ENCODE measurements at places on chromosomes 12 and 14.
A peak's percentile ranks its signal among the peaks of the same experiment; 100 is the strongest.

- no peak for DNase-seq
Measured at GRCh38 chr14:104792101-104792884, 3.3 kb downstream of the AKT1 start.

- no peak for DNase-seq
Measured at GRCh38 chr12:3186546-3187215, 109.5 kb downstream of the TSPAN9 start.

- peak; percentile 61 for DNase-seq
Measured at GRCh38 chr12:49644620-49644994, 21.2 kb downstream of the PRPF40B start.

DNA sequence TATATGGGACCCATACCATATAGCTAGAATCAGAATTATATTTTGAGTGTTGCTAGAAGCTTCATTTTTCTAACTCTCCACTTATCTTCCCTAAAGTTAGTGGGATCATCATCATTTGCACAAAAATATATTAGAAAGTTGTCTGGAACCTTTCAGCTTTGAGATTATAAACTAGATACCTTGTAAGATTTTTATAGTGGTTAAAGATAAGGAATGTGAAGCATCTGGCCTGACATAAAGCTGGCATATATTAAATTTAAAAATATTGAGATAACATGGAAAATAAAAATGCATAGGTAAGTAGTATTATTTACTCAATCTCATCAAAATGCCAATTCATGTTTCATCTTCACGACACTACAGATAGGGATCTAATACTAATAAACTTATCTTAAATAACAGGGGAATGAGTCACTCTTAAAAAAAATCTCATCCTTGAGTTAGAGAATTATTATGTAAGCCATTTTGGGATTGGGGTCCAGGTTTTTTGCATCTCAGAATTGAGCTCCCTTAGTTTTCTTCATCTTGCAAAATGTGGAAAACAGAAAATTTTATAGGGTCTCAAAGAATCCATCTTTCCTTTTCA lies 318.5 kb downstream of the KCNC2 start:
- no peak for DNase-seq

DNA sequence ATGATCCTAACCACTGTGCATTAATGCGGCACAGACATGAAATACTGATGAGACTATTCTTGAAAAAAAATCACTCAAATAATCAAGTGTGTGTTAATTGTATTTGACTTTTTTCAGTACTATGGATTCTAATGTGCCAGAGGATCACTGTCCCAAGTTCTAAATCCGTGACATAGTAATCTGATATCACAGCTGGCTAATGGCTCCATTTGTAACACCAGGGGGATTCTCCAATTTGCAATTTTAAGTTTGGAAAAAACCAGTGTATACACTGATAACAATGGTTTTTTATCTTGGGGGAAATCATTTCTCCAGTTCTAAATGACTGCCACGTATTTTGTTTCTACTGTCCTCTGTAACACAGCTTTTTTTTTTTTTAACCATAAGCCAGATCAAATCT lies 33.0 kb downstream of the MPHOSPH9 start:
- DNase-seq, result no peak

DNA sequence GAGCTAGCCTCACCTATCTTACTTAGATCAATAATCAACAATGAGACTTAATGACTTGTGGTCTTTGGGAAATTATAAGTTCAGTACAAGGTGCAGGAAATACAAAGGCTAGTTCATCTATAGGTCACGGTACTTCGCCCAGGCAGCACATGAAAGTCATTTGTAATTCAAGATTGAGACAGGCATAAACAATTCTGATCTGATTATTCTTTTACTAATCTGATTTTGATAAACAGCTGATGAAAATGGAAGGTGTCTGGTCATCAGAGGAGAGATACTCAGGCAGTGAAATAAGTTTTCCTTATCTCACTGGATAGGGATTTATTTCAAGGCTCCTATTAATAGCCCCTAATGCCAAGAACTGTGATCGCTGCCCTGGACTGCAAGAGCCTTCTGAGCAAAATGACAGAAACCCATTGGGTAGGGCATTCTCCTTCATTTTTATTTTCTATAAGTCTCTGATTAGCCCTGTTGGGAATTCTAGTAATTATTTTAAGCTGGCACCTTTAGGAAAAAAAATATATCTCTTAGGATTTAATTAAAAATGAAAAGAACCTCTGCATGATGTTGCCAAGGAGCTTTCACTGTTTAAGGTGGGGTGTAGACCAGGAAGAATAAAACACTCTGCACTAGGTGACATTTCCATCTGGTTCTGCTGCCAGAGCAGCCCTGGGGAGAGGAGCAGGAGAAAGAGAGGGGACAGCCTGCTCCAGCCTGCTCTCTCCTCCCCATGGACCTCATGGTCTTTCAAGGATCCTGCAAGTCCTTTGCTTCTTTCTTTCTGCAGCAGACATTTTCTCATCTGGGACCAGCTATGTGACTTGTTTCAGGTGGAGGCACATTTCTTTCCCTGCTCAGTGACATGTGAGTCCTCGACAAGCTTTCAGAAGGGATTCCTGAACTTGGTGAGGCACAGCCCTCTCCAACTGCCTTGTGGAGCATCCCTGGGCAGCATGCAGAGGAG lies 44.8 kb downstream of the SSPN start:
- no peak for DNase-seq

- no peak for DNase-seq
Measured at GRCh38 chr14:50967103-50967502, 22.8 kb upstream of the PYGL start.

DNA sequence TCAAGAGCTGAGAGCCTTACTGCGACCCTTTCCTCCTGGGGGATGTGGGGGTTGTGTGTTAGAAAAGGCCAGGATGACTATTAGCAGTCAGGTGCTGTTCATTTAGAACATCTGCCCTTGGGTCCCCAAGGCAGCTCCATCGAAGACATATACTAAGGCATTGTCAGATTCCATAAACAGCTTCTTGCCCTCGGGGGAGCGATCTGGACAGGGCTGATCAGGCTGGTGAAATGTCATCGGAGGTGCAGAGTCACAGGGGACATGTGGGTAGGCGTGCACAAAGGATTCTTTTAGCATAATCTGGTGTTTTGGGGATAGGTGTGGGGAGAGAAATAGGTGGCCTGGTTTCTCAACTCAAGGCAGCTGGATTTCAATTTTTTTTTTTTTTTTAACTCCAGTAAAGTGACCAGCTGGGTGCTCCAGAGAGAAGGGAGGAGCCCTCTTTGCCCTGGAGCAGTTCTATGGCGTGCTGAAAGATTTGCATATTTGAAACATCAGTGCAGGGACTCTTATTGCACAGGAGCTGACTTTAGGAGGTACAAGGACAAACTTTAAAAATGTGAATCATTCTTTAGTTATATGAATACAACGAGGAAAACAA lies 160.1 kb downstream of the SUDS3 start:
- DNase-seq, result no peak

- no peak for DNase-seq
Measured at GRCh38 chr14:57549016-57549564, 55.4 kb upstream of the CCDC198 start.

- DNase-seq, result no peak
Measured at GRCh38 chr12:29306682-29307081, 74.3 kb downstream of the ERGIC2 start.

GRCh38 chr12:109563291-109564284 lies 9.7 kb downstream of the MMAB start:
- DNase-seq, result no peak

DNA sequence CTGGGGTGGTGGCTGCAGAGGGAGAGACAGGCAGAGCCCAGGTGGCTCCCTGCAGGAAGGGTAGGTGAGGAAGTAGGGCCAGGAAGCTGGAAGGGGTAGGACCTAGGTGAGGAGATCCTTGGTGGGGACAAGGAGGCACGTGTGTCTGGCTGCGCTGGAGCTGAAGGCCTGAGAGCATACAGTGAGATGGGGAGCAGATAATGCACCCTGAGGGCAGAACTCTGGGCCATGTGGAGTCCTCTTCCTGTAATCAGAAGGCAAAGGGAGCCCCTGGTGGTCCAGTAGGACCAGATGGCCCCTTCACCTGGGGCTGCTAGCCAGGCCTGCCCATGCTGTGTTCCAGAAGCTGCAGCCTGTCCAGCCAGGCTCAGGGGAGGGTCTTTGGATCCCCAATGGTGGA lies 15.3 kb upstream of the KRT80 start:
- DNase-seq, result no peak

Measured in stimulated activated CD4-positive, alpha-beta T cell treated with anti-CD3 and anti-CD28 coated beads, Interleukin-1b, Interleukin-23, amount 100 ng/mL, for 24 hours (primary cell).